Fibroblast of skin of left biceps (primary cell): ENCODE measurements at places on chromosomes 6 and 20.

GRCh38 chr20:37283530-37284195 is 5.8 kb upstream of the MANBAL start:
- no peak for DNase-seq

DNA sequence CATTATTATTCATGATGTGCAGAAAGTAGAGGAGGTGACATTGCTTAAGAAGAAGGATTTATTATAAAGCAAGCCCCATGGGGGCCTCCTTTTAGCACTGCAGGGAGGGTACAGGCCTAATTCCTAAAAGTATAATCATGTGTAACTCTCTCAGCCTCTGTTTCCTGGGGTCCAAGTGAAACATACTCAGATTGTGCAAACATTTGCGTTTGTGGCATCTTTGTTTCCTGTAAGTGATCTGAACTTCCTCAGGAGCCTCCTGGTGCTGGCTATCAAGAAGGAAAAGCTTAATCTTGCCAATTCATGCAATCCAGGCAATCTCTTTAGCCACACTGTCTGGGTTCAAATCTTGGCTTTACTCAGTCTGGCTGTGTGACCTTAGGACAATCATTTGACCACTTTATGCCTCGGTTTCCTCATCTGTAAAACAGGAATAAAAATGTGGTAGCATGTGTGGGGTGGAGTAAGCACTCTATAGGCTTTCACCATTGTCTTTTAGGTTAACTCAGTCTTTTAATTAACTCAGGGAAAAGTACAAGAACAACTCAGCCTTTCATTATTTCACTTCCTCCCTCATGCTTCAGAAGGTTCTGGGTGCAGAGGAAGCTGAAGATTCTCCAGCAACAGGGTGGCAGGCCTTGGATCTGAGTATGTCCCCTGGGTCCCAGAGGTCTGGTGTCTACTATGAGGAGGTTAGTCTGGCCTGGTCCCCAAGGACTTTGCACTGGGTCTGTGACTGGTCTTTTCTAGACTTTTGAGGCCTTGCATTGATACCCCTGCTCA is 831 bp upstream of the SIRPB2 start:
- DNase-seq, result no peak

DNA sequence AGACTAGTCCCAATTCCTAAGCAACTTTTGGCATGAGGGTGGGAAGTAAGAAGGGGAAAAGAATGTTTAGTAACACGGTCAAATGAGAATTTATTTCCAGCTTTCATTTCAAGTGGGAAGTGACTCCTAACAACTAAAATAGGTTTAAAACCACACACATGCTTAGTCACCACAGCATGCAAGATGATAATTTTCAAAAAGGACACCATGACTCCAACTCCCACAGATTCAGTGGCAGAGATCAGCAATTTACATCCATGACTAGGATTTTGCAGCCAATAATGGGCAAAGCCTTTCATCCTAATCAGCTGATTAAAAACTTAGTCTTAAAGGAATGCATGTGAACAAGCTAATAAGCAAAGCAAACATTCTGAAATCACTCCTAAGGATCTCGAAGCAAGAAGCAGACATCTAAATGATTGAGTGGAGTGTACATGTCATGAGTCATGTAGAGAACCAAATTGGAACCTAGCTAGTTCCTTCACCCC is 48.1 kb upstream of the GCLC start:
- DNase-seq, result peak; percentile 33

DNA sequence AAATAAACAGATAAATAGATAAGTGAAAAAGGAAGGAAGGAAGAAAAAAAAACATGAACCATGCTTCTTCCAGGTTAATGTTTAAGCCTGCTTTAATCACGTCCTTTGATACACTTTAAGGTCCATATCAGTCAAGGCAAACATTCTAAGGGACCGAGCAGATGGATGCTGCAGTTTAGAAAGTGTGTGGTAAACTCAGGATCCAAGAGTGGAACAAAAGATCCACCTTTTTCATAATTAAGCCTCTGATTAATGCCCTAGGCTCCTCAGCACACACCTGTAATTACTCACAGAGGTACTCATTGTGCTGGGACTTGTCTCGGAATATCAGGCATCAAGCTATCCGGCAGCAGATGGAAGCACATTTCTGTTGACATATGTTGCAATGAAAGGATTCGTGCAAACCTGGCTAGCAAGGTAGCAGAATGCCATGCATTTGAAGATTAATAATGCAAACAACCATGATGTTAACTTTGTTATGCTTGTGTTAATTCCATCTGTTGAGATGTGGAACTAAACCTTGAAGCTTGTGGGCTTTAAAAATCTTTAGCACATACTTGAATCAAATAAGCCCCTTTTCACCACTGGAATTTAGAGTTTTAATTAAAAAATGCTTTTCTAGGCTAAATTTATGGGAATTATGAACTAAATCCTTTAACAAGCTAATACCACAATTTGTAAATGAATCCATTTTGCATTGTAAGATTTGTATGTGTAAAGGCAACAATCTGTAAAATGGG is 163.7 kb downstream of the RALGAPA2 start:
- DNase-seq, result no peak
